ENCODE measurements at places on chromosomes 16 and 17.

- DNase-seq: no peak
Observed at GRCh38 chr17:323721-324571, 28.7 kb downstream of the RPH3AL start.

DNA sequence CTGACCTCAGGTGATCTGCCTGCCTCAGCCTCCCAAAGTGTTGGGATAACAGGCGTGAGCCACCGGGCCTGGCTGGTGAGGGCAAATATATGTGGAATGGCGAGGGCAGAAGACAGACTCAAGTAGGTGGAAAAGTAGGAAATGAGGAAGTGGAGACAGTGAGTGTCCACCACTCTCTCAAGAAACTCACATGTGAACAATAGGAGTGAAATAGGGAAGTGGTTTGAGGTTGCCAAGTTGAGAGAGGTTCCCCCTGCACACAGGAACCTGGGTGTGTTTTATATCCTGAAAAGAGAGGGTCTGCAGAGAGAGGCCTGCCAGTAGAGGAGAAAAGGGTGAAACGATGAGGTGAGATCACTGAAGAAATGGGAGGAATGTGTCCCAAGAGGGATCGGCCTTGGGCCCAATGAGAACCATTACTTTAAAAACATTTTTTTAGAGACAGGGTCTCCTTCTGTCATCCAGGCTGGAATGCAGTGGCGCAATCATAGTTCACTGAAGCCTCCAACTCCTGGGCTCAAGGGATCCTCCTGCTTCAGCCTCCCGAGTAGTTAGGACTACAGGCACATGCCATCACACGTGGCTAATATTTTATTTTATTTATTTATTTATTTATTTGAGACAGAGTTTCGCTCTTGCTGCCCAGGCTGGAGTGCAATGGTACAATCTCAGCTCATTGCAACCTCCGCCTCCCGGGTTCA is 17.1 kb upstream of the CORO1A start:
- no peak for DNase-seq

GRCh38 chr16:70258065-70258464 is 6.3 kb upstream of the EXOSC6 start:
- no peak for DNase-seq

DNA sequence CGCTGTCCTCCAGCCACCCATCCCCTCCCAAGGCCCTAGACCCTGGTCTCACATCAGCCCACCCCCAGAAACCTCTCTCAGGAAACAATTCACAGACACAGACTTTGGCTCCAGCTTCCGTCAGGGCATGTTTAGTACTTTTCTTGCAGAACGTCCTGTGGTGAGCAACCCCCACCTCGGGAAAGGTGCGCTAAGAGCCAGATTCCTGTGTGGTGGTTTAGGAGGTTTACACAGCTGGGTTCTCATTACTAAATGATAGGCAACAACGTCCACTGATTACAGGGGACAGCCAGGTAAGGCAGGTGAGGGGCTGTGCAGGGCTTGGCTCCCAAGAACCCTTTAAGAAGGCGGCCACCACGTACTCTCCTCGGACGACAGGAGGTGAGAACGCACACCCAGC is 29.3 kb downstream of the KIFC3 start:
- DNase-seq: no peak

GRCh38 chr17:47993031-47993564 is 22.2 kb downstream of the CDK5RAP3 start:
- no peak for DNase-seq
